Lower leg skin (tissue), 4 donors: ENCODE measurements at places on chromosomes 2 and 18. TPM values are rescaled to one million over a fixed set of nuclear protein-coding genes. Genes with fewer than 3 reads are reported as not detected.

GRCh38 chr2:220891405-220891804, 680.7 kb downstream of the EPHA4 start:
- DNase-seq = no peak

DNA sequence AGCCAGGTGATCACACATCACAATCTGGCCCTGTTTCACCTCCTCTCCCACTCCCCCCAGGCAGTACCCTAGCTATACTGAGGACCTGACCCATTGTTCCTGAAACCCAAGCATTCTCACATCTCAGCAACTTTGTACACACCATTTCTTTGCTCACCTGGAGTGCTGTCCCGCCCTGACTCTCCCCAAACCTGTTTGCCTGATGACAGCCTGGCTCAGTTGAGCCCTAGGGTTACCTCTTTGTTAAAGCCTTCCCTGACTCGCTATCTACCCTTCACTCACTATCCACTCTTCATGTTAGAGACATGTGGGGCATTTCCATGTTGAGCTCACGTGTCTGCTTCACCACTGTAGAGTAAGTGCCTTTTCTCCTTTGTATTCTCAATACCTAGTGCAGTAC, 49.1 kb downstream of the GREB1L start:
- no peak for DNase-seq

DNA sequence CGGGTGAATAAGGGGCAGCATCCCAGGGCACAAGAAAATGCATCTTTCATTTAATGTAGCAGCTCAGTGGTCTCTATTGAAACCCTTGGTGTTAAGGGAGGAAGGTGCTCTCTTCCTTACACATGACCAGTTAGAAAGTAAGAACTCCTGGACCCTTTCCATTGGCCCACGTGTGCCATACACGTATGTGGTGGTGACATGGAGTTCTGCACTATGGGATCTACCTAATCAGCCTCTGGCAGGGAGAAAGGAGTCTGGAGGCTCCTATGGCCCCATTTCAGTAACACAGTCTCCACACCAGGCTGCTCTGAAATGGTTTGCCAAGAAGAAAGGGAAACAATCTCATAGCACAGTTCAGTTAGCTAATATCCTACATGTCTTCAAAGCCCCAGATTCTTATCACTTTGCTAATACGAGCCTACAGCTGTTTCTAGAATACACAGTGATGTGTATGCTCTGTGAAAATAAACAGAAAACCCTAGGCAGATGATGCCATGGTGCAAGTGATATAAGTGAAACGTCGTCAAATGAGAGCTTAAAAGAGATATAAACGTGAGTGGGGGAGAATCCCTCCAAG, 7.0 kb downstream of the EFEMP1 start:
- no peak for DNase-seq

DNA sequence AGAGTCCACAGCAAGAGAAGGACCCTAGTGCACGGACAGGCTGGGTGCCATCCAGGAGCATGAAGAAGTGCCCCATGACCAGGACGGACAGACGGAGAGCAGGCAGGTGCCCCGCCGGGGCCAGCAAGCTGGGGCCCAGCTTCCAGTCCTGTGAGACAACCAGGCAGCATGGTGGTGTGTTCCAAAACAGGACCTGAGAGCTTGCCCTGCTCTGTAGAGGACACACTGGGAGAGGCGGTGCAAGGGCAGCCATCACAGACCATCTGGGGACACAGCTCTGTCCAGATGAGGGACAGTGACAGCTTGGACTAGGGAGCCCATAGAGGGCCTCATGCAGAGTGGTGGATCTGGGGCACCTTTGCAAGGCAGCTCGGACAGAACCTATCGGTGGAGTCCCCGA, 279.8 kb downstream of the EIPR1 start:
- DNase-seq = peak; percentile 59

- DNase-seq = no peak
These were observed 99.5 kb downstream of the MRO start for GRCh38 chr18:50720325-50720674.

NEUROD1 gene
- total RNA-seq = not detected

GRCh38 chr2:223494942-223495341, 107.2 kb downstream of the SCG2 start:
- no peak for DNase-seq

DNA sequence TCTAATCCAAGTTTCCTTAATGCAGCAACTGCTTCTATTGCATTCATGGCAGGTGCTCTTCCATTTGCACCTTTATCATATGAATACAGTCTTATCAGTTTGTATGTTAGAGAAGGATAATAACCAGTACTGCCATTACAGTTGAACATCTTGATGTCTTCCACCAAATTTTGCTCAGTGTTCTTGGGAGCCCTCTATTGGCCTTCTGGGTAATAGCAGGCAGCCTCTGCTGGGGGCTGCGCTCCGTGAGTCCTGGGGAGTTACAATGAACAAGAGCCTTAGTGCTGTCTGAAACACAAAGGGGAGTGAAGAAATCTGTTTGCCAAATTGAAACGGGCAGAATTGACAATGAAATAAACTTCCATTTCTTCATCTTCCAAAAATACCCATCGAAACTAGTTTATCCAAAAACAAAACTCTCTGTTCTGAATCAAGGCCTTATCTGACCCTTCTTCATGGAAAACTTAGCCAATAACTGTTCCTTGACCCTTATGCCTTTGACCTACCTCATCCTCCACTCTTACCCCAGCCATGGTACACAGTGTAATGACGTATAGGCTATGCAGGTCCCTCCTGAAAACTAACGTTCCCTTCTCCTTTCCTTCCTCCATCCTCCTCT, 79.9 kb downstream of the ALK start:
- DNase-seq = no peak

GRCh38 chr2:98825858-98826257, 94.9 kb upstream of the MGAT4A start:
- DNase-seq = no peak

DNA sequence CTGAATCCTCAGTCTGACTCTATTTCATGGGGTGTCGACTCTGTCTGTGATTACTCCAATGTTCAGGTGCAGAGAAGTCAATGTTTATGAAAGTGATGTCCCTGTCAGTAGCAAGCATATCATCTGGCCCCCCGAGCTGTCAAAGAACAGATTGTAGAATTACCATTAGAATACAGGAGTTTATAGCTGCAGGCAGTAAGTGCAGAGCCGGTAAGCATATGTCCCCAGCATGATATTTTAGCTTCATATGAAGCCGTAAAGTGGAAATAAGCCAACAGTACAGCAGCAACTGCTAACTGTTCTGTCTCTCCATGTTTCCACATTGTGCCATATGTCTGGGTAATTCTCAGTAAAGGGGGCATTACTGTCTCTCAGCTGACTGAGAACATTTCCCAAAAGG, 541.8 kb downstream of the SOX11 start:
- no peak for DNase-seq
